Thoracic aorta endothelial cell (primary cell): ENCODE measurements at places on chromosomes 1 and 21. TPM values are rescaled to one million over a fixed set of nuclear protein-coding genes. Genes with fewer than 3 reads are reported as not detected.

The NKAIN1 gene
- total RNA-seq = 0.07 TPM in 1 of 2 replicates, not detected in the other

The RHEX gene
- not detected in 2 replicates for total RNA-seq

The CPLANE2 gene
- total RNA-seq = 5.9 and 8.1 TPM in 2 replicates

The DDX59 gene
- total RNA-seq = 12.6 and 13.9 TPM in 2 replicates

The OR2G6 gene
- total RNA-seq = not detected in 2 replicates

The LCE3E gene
- not detected in 2 replicates for total RNA-seq

The PLA2G4A gene
- total RNA-seq = 17.8 and 52.8 TPM in 2 replicates

The ZFP69B gene
- total RNA-seq = 3.7 and 4.5 TPM in 2 replicates

The C8B gene
- total RNA-seq = not detected in 2 replicates

The EDEM3 gene
- 54.3 and 56.0 TPM in 2 replicates for total RNA-seq

The TACSTD2 gene
- total RNA-seq = 0.22 and 0.53 TPM in 2 replicates

The S100A13 gene
- total RNA-seq = 96.9 and 122 TPM in 2 replicates

The OR4F29 gene
- 0.22 and 0.27 TPM in 2 replicates for total RNA-seq

The STUM gene
- not detected in 2 replicates for total RNA-seq

The MYCL gene
- total RNA-seq = 2.1 and 3.0 TPM in 2 replicates

The PRDX6 gene
- 243 and 287 TPM in 2 replicates for total RNA-seq

The UBASH3A gene
- not detected in 2 replicates for total RNA-seq

The KRTAP10-11 gene
- not detected in 2 replicates for total RNA-seq

The C1orf116 gene
- total RNA-seq = not detected in 2 replicates

The MXRA8 gene
- total RNA-seq = 0.80 and 1.2 TPM in 2 replicates

The INTS11 gene
- total RNA-seq = 64.1 and 71.4 TPM in 2 replicates

The CASQ2 gene
- not detected in 2 replicates for total RNA-seq

The CFAP141 gene
- not detected in 2 replicates for total RNA-seq

The OLIG2 gene
- total RNA-seq = not detected in 2 replicates

The S100A12 gene
- not detected in 2 replicates for total RNA-seq

The ATF6 gene
- total RNA-seq = 74.3 and 83.1 TPM in 2 replicates

The TBX15 gene
- total RNA-seq = under 0.01 and 0.07 TPM in 2 replicates

The TRIM67 gene
- total RNA-seq = not detected in 2 replicates

The CEP350 gene
- 58.4 and 60.8 TPM in 2 replicates for total RNA-seq

The GSTM5 gene
- 0.40 TPM in 1 of 2 replicates, not detected in the other for total RNA-seq

The DYNLT5 gene
- total RNA-seq = 0.27 and 1.6 TPM in 2 replicates

The AGMAT gene
- 0.93 and 2.3 TPM in 2 replicates for total RNA-seq

The ATP5PF gene
- total RNA-seq = 63.0 and 80.2 TPM in 2 replicates
